ENCODE measurements at places on chromosomes 4 and X.

- no peak for DNase-seq
Observed at GRCh38 chrX:53133400-53133799, 39.5 kb downstream of the KANTR start.

DNA sequence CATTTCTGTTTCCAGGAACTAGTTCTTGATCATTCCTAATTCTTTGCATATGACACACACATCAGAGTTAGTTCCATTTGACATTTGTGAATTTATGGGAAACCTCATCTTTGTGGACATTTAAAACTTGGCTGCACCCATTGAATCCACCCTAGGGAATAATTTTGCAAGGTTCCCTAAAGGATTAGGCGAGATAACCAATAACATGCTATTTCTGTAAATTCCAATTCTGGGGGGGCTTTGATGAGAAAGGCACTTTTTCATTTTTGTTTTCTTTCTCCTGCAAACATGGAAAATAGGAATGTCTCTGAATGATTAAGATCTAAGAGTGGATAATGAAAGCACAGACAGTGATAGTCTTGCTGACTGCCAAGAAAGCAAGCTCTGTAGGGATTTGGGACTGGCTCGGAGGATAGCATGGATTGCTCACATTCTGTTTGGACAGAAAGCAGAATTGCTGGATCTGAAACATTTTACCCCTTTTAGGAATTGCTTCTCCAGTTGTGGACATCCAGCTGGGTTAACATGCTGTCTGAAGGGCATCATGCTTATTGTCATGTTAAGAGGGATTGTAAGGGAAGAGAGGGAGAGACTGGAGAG lies 145.1 kb downstream of the NHS start:
- DNase-seq: no peak

DNA sequence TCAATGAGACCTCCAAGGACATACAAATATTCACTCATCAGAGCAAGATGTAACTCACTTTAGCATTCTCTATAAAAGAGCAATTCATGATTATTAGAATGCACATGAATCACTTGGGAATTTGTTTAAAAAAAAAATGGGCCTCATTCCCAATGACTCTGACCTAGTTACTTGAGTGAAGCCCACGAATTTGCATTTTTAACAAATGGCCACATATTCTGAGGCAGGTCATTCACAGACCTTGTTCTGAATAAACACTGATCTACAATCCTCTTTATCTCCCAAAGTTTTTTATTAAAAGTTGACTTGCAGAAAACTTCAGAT lies 255.1 kb upstream of the VEGFC start:
- DNase-seq: no peak

DNA sequence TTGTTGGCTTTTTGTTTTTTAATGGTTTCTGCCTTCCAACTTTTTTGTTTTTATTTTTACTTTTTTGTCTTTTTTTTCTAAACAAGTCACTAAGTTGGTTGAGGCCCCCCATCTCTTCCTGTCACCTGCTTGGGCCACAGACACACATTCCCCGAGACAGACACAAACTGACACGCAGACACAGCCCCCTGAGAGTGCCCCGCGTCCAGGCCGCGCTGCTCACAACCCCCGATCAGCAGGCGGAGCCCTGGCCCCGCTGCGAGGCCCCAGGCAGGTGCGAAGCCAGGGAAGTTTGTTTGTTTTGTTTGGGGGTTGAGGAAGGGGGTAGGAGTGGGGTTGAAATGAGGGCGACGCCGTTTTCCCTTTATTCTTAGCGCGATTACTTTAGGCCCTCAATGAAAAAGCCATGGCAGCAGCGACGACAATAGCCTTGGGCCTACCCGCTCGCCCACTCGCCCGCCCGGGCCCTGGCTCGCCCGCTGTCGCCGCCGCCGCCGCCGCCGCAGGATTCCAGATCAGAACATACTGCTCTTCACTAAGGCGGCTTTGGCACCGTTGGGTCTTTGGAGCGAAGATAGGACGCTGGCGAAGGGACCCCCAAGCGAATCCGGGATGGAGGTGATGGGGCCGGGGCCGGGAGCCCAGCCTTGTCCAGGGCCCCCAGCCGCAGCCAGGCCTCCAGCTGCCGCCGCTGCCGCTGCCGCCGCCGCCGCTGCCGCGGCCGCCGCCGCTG lies 3.1 kb downstream of the PHOX2B start:
- DNase-seq: no peak

DNA sequence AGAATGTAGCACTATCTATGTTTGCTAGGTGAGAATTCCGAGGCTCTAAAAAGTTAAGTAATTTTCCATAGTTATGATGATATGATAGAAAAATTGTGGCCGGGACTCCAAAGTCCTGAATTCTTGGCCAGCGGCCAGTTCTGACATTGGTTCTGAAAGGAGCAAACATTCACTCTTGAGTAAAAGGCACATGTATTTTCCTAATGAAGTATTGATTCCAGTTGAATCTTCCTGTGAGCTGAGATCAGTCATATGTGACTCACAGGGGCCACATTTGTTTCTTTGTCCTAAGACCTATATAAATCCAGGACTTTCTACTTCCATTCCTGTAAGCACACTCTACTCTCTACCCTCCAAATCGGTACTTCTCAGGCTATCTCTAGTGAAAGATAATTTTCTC lies 349.9 kb downstream of the BMPR1B start:
- no peak for DNase-seq

GRCh38 chrX:115952417-115953092 lies 218.0 kb upstream of the AGTR2 start:
- DNase-seq: no peak

DNA sequence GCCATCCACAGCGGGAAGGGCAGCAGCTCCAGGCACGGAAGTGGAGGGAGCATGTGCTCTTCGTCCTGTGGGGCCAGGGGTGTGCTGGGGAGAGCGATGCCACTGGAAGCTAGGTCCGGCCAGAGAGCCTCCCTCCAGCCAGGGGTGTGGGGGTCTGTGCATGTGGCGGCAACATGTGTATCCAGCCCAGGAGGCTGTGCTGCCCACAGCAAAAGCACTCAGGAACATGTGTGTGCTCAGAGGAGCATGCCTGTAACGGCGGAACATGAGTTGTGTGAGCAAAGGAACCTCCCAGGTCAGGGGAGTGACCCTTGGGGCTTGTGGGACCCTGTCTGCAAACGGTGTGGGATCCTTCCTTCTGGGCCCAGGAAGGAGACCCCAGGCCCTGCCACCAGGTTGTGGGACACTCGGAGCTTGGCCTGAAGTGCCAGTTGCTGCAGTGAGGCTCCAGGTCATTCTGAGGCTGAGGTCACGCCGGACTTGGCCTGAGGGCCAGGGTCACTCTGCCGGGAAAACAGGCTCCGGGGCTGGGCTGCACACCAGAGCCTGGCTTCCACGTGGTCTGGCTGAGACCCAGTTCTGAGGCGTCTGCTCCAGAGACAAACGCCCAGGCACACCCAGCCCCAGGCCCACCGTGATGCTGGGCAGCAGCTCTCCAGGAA lies 37.2 kb downstream of the CPLX1 start:
- DNase-seq: no peak

DNA sequence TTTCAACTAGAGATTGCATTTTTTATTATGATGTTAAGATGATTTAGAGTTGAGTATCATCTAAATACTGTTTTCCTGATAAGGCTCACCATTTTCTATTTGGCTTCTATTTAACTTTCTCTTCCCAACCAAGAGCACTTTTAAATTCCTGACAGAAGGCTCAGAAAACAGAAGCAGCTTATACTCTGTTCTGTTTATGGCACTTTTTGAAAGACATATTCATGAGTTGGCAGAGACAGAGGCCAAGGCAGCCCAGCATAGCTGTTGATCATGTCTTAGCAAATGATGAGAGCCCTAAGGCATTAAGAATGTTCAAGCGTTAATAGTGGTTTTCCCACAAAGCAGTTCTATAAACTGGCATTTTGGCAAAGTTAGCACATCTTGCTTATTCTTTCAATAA lies 330.3 kb downstream of the TRAM1L1 start:
- DNase-seq: no peak

GRCh38 chr4:2271279-2272025 lies 9.5 kb upstream of the MXD4 start:
- DNase-seq: no peak

- DNase-seq: no peak
Observed at GRCh38 chr4:145843639-145844038, 95.0 kb downstream of the ZNF827 start.

DNA sequence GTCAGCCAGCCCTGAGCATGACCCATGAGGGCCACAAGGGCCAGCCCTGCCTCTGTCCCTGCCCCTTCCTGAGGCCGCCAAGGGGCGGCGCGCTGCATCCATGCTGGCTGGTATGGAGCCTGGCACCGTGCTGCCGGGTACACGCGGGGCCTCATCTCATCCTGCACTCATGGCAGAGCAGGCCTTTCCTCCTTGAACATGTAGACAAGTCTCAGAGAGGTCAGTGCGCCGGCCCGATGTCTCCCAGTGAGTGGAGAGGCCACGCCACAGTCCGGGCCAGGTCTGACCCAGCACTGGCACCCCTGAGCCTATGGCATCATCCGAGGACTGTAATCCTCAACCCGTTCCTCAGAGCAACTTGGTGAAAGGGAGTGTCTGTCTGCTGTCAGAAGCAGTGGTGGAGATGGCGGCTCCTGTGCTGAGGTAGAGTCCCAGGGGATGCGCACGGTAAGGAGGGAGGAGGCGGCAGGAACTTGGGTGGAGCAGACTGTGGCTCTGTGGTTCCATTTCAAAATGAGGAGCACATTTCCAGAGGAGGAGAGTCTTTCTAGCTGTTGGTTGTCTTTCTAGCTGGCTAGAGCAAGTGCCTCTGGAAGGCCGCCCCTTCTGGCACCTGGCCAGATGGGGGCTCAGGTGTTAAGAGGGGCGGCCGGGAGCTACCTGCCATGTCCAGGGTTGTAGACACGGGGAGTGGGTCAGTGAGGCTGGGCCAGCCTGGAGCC lies 32.8 kb downstream of the TRMT44 start:
- DNase-seq: no peak

GRCh38 chrX:13911586-13911985 lies 94.7 kb upstream of the GPM6B start:
- DNase-seq: no peak

DNA sequence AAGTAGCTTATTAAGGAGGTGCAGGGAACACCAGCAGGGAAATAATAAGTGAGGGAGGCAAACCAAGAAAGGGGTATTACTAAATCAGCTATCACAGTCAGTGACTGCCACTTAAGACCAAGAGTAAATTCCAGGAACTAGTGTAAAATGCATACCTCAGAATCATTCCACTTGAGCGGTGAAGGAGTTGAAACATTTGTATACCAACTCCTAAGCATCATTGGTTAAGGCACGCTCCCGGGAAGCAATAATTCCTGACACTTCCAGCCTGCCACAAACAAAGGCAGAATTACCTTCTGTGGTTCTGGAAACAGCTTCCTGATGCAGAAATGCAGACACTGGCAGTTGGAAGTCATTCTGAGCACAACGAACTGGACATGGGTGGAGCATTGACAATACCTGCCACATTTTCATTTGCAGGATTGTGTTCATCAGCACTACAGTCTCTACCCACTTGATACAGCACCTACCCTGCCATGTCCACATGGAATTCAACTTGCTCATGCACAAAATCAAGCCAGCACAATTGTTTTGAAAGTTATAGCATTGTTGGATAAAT lies 82.1 kb downstream of the PPP1R2C start:
- no peak for DNase-seq

DNA sequence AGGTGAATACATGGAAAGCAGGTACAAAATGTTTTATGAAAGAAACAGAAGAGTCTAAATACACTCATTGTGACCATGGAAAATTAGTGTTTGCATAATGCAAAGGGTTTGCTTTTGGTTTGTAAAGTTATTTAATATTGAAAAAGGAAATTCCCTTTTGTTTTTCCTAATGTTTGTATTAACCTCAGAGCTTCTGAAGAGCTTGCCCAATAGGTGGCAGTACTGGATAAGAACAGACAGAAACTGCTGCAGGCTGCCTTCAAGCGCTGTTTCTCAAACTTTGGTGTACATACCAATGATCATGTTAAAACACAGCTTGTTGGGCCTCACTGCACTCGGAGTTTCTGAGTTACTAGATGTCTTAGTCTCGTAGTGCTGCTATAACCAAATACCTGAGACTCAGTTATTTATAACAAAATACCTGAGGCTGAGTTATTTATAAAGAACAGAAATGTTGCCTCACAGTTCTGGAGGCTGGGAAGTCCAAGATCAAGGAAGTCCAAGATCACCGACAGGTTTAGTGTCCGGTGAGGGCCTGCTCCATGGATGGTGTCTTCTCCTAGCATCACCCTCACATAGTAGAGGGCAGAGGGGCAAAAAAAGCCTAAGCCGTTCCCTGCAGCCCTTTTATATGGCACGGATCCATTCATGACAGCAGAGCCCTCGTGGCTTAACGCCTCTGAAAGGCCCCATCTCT lies 54.2 kb downstream of the SUPT20HL2 start:
- DNase-seq: peak; percentile 32

- DNase-seq: no peak
Observed at GRCh38 chr4:174284487-174284886, 776 bp downstream of the CEP44 start.

- no peak for DNase-seq
Observed at GRCh38 chr4:41819621-41820020, 71.1 kb upstream of the PHOX2B start.

DNA sequence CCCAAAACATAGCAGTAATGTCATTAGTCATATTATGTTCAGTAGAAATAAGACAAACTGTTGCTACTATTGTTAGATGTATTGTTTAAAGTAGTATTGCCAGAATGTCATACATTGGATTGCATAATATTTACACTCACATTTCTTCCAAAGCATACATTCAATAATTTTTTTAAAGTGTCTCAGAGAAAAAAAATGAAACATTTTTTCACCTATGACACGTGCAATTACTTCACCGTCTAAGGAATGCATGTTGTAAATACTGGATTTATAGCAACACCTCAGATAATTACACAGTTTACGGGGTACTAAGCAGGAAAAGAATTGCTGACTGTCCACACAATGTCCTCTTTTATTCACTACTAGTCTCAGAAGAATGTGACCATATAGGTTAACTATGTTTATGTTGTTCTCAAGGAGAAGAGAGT lies 162.1 kb downstream of the PCDH18 start:
- DNase-seq: no peak

- no peak for DNase-seq
Observed at GRCh38 chr4:138056541-138056940, 185.6 kb downstream of the SLC7A11 start.

DNA sequence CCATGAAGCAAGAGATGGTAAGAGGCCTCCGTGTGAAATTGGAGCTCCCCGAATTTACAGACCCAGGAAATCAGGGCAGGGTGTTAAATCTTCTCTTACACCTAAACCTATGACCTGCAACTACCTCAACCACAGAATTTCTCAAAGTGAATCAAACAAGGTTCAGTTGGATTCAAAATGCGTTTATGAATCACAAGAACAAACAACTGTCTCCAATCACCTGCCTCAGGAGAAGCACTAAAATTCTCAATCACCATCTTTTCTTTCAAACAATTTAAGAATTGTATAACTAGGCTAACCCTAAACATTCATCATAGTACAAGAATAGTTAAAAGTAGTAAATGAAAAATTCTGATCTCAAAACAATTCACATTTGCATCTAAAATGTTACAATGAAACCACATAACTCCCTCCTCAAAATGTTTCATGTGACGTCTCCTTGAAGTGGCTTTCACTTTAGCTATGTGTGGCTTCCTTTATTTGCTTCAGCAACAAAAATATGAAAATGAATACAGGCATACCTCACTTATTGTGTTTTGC lies 19.2 kb downstream of the PPP3CA start:
- DNase-seq: peak; percentile 25
